ENCODE measurements at places on chromosomes 1 and 21. TPM values are rescaled to one million over a fixed set of nuclear protein-coding genes. Genes with fewer than 3 reads are reported as not detected.

NPL gene
- total RNA-seq, result 0.94 TPM

LAMC2 gene
- total RNA-seq, result 29.1 TPM

NR1I3 gene
- not detected for total RNA-seq

ITLN2 gene
- 0.14 TPM for total RNA-seq

USH2A gene
- total RNA-seq, result not detected

BMP8B gene
- total RNA-seq, result 4.2 TPM

SLC35D1 gene
- total RNA-seq, result 7.2 TPM

GABPB2 gene
- total RNA-seq, result 2.3 TPM

SLC1A7 gene
- total RNA-seq, result not detected

RHCE gene
- 0.19 TPM for total RNA-seq

PDZK1IP1 gene
- 7.9 TPM for total RNA-seq

PCNX2 gene
- 13.1 TPM for total RNA-seq

AVPR1B gene
- total RNA-seq, result not detected

ELOVL1 gene
- total RNA-seq, result 168 TPM

CDC42BPA gene
- 11.5 TPM for total RNA-seq
